H7 (cell line): ENCODE measurements at places on chromosomes 7 and 10.

GRCh38 chr7:90242369-90243168 lies 2.4 kb upstream of the CFAP69 start:
- DNase-seq: no peak

DNA sequence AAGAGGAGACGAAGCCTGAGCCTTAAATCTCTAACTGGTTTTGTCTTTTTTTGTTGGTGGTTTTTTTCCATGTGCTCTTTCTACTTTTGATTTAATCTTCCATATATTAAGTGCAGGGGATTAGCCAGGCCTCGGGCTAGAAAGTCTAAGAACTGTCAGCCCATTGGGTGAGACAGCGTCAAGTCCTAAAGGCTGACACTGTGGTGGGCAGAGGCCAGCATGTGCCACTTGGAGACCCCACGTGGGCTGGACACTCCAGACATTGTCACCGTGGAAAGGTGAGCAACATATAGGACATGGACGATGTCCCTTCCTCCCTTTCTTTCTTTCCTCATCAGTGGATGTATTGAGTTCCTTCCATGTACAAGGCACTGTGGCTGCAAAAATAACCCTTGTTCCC lies 129.3 kb downstream of the TMEM178B start:
- no peak for DNase-seq

DNA sequence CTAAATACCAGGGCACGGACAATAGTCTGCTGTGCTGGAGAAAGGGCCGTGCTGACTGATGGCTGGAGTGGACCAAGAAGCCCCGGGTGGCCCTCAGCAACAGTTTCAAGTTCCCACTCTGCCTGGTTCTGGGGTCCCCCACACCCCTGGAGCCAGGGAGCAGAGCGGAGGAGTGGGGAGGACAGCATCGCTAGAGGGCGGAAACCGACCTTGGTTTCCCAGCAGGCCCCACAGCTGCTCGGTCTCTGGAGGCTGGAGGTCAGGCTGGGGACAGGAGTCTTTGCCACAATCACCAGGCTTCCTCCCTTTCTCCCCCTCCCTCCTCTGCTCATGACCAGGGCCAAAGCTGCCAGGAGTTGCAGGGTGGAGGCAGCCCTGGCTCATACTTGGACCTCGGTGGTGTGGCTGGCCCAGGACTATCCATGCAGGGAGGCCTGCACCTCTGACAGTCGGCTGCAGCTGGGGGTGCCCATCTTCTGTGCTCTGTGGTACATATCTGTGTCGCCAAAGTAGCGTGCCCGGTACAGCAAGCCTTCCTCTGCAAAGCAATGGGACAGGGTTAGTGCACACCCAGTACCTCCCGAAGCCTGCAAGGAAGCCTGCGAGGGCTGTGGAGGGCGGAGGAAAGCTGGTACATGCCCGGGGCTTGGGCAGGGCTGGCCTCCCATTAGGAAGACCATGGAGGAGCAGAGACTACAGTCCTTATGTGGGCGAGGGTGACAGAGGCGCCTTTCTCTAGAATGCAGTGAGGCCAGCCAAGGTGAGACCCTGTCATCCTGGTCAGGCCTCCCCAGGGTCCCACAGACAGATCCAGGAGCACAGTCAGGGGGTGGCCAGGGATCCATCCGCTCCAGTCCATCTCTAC lies 19.1 kb downstream of the DNAJB12 start:
- peak; percentile 21 for DNase-seq

DNA sequence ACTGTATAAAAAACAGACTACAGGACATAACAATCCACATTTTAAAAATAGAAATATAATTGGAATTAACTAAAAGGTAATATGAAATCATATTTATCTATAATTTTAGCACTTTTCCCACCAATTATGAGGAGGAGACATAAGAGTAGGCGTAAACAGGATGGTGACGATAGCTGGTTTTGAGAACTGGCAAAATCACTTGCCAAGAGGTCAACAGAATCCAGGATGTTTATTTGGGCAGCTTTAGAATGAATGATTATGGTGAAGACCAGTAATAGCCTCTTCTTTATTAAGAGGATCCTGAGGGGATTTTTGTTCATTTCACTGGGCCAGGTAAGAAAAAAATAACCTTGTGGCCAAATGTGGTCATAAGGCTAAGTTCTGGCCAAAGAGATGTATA lies 67.2 kb downstream of the TPK1 start:
- DNase-seq: no peak

- no peak for DNase-seq
These were observed 26.4 kb downstream of the YAE1 start for GRCh38 chr7:39592586-39592985.

DNA sequence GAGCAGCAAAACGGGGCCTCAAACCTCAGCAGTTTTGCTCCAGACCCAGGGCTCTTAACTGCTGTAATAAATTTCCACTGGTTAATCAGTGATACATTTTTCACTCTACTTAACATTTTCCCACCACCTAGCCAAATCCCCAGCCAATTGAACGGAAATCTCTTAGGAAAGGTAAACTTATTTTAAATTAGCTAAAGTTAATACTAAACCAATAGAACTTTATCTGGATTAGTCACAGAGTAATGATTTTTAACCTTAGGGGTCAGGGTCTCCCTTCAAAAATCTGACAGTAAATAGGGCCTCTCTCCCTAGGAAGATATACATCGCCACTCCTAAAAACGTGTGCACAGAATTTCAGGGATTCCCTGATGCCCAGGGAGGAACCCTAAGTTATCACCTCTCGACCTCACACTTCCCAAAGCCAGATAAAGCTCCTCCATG lies 87.4 kb upstream of the KMT2E start:
- DNase-seq: no peak

GRCh38 chr10:102642736-102643335 lies 1.4 kb upstream of the TRIM8 start:
- DNase-seq: peak; percentile 74

- no peak for DNase-seq
These were observed 49.8 kb upstream of the AKR1E2 start for GRCh38 chr10:4776234-4776638.

DNA sequence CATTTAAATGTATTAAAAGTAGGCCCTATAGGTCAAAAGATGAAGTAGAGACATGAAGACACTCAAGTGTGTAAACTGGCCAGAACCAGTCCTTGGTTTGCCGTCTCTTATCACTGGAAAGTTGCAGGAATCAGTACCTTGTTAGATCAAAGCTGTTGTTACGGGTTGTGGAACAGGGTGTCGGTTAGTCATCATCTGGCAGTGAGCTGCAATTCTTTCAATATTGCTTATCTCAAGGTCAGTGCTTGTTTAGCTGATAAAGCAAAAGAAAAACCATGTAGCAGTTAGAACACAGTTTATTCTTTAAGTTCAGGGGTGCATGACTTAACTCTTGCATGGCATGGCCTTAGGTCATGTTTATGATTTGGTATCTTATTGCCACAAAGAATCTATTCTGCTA lies 10.0 kb upstream of the SLC13A1 start:
- no peak for DNase-seq
